ENCODE measurements at places on chromosomes 13 and 19. TPM values are rescaled to one million over a fixed set of nuclear protein-coding genes. Genes with fewer than 3 reads are reported as not detected.

Gene IGFL3
- total RNA-seq: not detected

Gene ZSCAN4
- not detected for total RNA-seq

Gene DCT
- total RNA-seq: 0.62 TPM

Gene CCDC70
- total RNA-seq: not detected

Gene CPAMD8
- total RNA-seq: 6.2 TPM

Gene RGL3
- 0.10 TPM for total RNA-seq

Gene AMH
- total RNA-seq: 1.4 TPM

Gene NLRP4
- total RNA-seq: not detected

Gene ZNF701
- 17.7 TPM for total RNA-seq

Gene FLT3
- total RNA-seq: 0.62 TPM

Gene RFPL4AL1
- not detected for total RNA-seq

Gene ZNF682
- total RNA-seq: 6.4 TPM

Gene KEAP1
- total RNA-seq: 67.5 TPM

Gene CEACAM8
- total RNA-seq: not detected

Gene ZNF320
- 27.7 TPM for total RNA-seq

Gene ZNF625
- 16.9 TPM for total RNA-seq

Gene MYO1F
- total RNA-seq: 7.3 TPM

Gene CCDC169
- total RNA-seq: 5.5 TPM

Gene GPR4
- total RNA-seq: 0.31 TPM

Gene IRGC
- not detected for total RNA-seq

Gene URAD
- total RNA-seq: not detected

Gene ZNF723
- total RNA-seq: not detected

Gene TEX26
- total RNA-seq: not detected

Gene TMC4
- total RNA-seq: 4.3 TPM

Gene PCDH20
- 2.9 TPM for total RNA-seq

Gene TTC9B
- total RNA-seq: not detected

Gene SPIB
- 0.10 TPM for total RNA-seq

Gene CGB5
- total RNA-seq: not detected

Gene LGI4
- 7.6 TPM for total RNA-seq

Gene KASH5
- total RNA-seq: not detected

Gene HIF3A
- total RNA-seq: 219 TPM

Gene MAST1
- total RNA-seq: 0.92 TPM

Gene PTH2
- not detected for total RNA-seq

Gene UPF3A
- 48.3 TPM for total RNA-seq

Gene NALCN
- total RNA-seq: 3.8 TPM

Gene ATF5
- total RNA-seq: 3.6 TPM

Gene CRX
- total RNA-seq: not detected

Gene S1PR4
- 1.0 TPM for total RNA-seq

Gene CAMSAP3
- 7.0 TPM for total RNA-seq

Gene DPF1
- total RNA-seq: 0.92 TPM

Gene GRK1
- not detected for total RNA-seq

Gene CEACAM5
- 5.4 TPM for total RNA-seq

Gene HAUS8
- 5.1 TPM for total RNA-seq

Gene CDC42EP5
- 24.5 TPM for total RNA-seq

Gene ZNF568
- 35.4 TPM for total RNA-seq

Gene LILRA5
- not detected for total RNA-seq

Gene VSTM2B
- total RNA-seq: not detected

Gene OVOL3
- total RNA-seq: not detected

Gene DKKL1
- total RNA-seq: not detected

Gene TTYH1
- 15.0 TPM for total RNA-seq

Gene KLK7
- total RNA-seq: 0.51 TPM

Gene RAD23A
- total RNA-seq: 77.8 TPM

Gene IQCN
- total RNA-seq: 0.62 TPM

Gene PSG5
- not detected for total RNA-seq

Gene ELANE
- total RNA-seq: 3.5 TPM

Measured in tongue (tissue), 3 donors.